ENCODE measurements at places on chromosomes 1 and 21.
A peak's percentile ranks its signal among the peaks of the same experiment; 100 is the strongest.

- H3K4me3 ChIP-seq: peak overlapping the region; percentile 67
- H3K4me1 ChIP-seq: peaks cover 16% of the 10 kb centered on the region
- H3K36me3 ChIP-seq: no peaks in the 10 kb centered on the region
- no peak overlapping the region for H3K27ac ChIP-seq
These were observed 696 bp downstream of the TGFB2 start for GRCh38 chr1:218345673-218346390.

DNA sequence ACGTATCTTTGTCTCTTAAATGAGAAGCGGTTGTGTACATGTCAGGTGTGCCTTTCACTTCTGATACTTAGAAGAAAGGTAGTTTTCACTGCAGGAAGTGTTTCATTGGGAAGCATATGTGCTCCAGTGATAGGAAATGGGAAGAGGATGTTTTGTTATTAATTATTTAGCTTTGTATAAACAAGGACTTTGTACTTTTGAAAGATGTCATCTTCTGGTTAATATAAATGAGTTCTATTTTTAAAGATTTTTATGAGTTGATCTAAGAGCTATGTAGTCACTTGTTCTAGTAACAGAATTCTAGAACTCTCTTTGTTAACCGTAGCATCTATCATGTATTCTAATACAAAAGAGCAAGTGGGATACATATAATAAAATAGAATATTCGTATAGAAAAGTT, 130.5 kb downstream of the RASAL2 start:
- no peaks in the 10 kb centered on the region for H3K36me3 ChIP-seq
- H3K4me1 ChIP-seq: peaks cover 1% of the 10 kb centered on the region
- no peak overlapping the region for H3K27ac ChIP-seq
- no peak overlapping the region for H3K4me3 ChIP-seq
- no peaks in the 10 kb centered on the region for H3K27me3 ChIP-seq

DNA sequence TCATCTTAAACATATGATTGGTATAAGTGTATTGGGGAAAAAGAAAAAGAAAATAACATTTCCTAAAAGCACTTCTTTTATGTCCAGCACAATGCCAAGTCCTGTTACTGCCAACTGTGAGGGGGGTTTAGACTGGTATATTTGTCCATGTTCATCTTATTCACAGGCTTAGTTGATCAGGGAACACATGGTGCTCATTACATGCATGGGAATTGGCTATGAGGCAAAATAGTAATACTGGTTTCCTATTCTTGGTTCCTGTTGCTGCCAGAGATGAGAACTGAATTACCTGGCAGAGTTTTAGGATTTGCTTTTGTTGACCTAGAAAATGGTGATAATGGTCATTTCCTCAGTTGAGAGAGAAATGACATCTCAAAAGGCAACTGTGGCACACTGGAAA, 398.8 kb downstream of the DUSP10 start:
- H3K27ac ChIP-seq: no peak overlapping the region
- no peak for DNase-seq
- no peaks in the 10 kb centered on the region for H3K36me3 ChIP-seq
- peaks cover 2% of the 10 kb centered on the region for H3K27me3 ChIP-seq
- no peak overlapping the region for H3K4me3 ChIP-seq

DNA sequence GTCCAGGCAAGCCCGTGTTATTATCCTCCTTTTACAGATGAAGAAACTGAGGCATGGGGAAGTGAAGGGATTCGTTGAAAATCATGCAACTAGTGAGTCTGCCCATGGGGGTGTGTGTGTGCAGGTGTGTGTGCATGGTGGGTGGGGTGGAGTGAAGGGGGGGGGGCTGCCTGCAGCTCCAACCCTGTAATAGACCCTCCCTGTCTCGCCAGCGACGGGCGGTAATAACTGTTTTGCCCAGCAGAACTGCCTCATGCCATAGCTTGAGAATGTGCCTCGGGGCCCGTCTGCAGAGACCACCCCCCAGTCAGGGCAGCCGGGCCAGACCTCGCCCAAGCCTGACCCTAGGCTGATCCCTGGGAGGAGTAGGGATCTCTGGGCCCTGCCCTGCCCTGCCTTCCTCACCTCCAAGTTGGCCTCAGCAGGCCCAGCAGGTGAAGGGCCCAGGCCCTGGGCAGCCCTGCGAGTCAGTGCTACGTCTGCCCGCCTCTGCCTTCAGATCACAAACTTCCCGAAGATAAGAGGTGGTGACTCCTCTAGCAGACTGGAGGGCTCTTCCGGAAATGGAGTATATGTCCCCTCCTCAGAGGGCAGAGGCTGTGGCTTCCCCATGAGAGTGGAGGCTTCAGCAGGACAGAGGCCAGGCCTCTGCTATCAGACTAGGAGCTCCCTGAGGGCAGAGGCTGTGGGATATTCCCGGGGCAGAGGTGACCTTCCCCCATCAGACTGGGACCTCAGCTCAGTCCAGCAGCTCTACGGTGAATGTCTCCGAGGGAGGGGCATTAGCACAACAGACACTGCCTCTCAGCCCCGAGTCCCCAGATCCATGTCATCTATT, 15.7 kb upstream of the EPHA2 start:
- peaks cover 16% of the 10 kb centered on the region for H3K27me3 ChIP-seq
- no peak overlapping the region for H3K4me3 ChIP-seq
- H3K36me3 ChIP-seq: no peaks in the 10 kb centered on the region

- H3K4me3 ChIP-seq: peak overlapping the region; percentile 49
- H3K36me3 ChIP-seq: peaks cover 87% of the 10 kb centered on the region
- H3K27ac ChIP-seq: peak overlapping the region; percentile 100
- no peaks in the 10 kb centered on the region for H3K27me3 ChIP-seq
These were observed 15.8 kb downstream of the CD2 start for GRCh38 chr1:116769994-116770393.

DNA sequence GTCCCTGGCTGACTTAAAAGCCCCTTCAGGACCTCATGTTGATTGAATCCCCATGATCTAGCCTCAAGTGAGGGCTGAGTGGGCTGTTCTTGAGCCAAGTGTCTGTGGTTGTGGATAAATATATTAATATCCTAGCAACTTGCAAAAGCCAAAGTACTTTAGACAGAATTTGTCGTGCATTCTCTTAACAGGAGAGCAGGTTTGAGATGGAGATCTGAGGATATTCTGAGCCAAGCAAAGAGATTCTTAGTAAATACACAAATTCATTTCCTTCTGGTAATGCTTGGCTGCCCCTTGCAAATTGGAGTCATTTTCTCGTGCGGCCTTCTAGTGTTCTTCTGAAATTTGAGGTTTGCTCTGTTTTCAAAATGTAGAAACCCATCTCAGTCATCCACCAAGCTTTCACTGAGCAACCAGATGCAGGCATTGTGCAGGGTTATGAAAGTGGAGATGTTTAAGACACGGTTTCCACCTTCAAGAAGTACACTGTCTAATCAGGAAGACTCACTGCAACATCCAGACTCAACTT, 242.1 kb upstream of the JUN start:
- peaks cover 16% of the 10 kb centered on the region for H3K4me1 ChIP-seq
- DNase-seq: no peak
- H3K27me3 ChIP-seq: no peaks in the 10 kb centered on the region

- H3K27ac ChIP-seq: no peak overlapping the region
- H3K27me3 ChIP-seq: peaks cover 29% of the 10 kb centered on the region
- H3K4me3 ChIP-seq: peak overlapping the region; percentile 66
These were observed 32.1 kb downstream of the HSD17B7 start for GRCh38 chr1:162822391-162823200.

GRCh38 chr1:223022641-223023473, 120.2 kb downstream of the TLR5 start:
- H3K36me3 ChIP-seq: no peaks in the 10 kb centered on the region
- no peak overlapping the region for H3K27ac ChIP-seq
- no peak for DNase-seq
- no peaks in the 10 kb centered on the region for H3K27me3 ChIP-seq
- H3K4me3 ChIP-seq: no peak overlapping the region

GRCh38 chr1:227428803-227429202, 110.5 kb upstream of the CDC42BPA start:
- peaks cover 4% of the 10 kb centered on the region for H3K4me1 ChIP-seq
- H3K27ac ChIP-seq: no peak overlapping the region
- H3K27me3 ChIP-seq: no peaks in the 10 kb centered on the region
- DNase-seq: no peak

DNA sequence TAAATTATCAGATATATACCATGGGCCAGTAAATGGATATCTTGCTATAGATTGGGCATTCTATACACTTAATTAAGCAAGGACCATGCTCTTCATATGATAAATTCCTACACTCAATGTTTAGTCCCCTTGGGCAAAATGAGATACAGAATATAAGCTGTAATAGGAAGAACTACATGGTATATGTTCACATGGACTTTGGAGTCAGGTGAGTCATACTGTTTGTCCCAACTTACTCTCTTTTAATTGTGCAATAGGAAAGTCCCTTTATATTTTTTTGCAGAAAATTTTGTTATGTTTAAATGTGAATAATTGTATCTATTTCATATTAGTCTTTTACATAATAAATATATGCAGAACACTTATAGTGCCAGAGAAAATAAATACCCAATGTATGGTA, 820.2 kb upstream of the ADAMTS5 start:
- H3K27me3 ChIP-seq: no peaks in the 10 kb centered on the region
- no peaks in the 10 kb centered on the region for H3K36me3 ChIP-seq
- H3K27ac ChIP-seq: no peak overlapping the region
- no peak overlapping the region for H3K4me3 ChIP-seq
- DNase-seq: no peak
- no peaks in the 10 kb centered on the region for H3K4me1 ChIP-seq

DNA sequence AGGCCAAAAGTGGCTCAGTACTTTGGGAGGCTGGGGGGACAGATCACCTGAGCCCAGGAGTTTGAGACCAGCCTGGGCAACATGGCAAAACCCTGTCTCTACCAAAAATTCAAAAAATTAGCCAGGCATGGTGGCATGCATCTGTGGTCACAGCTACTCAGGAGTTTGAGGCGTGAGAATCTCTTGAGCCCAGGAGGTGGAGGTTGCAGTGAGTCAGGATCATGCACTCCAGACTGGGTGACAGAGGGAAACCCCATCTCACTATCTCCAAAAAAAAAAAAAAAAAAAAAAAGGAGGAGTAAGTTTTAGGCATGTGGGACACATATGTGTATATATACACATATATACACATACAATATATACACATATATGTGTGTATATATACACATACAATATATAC, 165.3 kb upstream of the DPYD start:
- H3K27ac ChIP-seq: no peak overlapping the region
- H3K4me1 ChIP-seq: no peaks in the 10 kb centered on the region
- H3K4me3 ChIP-seq: no peak overlapping the region
- DNase-seq: no peak
- no peaks in the 10 kb centered on the region for H3K27me3 ChIP-seq
- H3K36me3 ChIP-seq: no peaks in the 10 kb centered on the region

DNA sequence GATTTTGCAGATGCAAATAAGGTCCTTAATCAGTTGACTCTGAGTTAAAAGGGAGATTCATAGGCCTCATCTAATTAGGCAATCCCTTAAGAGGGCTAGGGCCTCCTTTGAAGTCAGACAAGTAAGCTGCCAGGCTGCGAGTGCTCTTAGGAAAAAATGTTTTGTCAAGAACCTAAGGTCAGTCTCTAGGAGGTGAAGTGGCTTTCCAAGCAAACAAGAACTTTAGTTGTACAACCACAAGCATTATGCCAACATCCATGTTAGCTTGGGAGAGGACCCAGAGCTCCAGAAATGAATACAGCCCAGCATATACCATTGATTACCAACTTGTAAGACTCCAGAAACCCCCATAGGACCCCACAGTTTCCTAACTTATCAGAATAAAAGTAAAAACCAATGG, 1366.2 kb downstream of the PLA2G4A start:
- H3K4me3 ChIP-seq: no peak overlapping the region
- no peaks in the 10 kb centered on the region for H3K36me3 ChIP-seq
- H3K27ac ChIP-seq: no peak overlapping the region
- no peaks in the 10 kb centered on the region for H3K4me1 ChIP-seq

DNA sequence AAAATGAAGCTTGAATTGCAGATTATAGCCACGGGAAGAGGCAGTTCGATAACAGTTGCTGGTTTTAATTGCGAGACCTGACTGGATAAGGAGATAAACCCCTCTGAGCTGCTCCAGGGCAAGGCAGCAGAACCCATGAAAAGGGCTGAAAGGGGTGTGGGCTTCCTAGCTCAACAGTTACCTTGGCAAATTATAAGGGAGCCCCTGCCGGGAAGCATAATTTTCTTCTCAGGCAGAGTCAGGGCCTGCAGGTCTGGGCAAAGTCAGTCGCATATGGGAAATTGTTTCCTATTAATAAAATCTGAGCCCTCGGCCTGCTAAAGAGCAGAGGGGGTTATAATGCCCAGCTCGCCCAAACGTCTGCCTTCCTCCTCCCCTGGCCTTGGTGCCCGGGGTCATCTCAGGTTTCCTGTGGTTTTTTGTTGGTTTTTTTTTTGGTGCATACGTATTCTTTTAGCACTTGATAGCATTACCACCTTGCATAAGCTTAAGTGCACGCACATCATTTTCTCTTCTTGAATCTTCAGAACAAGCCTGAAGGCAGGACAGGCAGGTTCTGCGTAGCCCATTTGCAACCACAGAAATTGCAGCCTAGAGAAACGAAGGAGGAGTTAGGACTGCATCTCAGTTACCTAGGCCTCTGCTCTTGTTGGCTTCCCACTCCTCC, 33.9 kb upstream of the SELENON start:
- no peak overlapping the region for H3K4me3 ChIP-seq
- H3K4me1 ChIP-seq: peaks cover 3% of the 10 kb centered on the region

DNA sequence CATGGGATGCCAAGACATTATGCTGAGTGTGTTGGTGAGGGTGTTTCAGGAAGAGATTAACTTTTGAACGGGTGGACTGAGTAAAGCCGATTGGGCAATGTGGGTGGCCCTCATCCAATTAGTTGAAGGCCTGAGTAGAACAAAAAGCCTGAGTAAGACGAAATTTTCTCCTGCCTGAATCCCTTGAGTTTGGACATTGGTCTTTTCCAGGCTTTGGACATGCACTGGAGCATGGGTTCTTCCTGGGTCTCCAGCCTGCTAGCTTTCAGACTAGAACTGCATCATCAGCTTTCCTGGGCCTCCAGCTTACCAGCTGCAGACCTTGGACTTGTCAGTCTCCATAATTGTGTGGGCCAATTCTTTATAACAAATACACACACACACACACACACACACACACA, 63.6 kb downstream of the NIBAN1 start:
- H3K27ac ChIP-seq: no peak overlapping the region
- peaks cover 3% of the 10 kb centered on the region for H3K27me3 ChIP-seq
- H3K36me3 ChIP-seq: no peaks in the 10 kb centered on the region

DNA sequence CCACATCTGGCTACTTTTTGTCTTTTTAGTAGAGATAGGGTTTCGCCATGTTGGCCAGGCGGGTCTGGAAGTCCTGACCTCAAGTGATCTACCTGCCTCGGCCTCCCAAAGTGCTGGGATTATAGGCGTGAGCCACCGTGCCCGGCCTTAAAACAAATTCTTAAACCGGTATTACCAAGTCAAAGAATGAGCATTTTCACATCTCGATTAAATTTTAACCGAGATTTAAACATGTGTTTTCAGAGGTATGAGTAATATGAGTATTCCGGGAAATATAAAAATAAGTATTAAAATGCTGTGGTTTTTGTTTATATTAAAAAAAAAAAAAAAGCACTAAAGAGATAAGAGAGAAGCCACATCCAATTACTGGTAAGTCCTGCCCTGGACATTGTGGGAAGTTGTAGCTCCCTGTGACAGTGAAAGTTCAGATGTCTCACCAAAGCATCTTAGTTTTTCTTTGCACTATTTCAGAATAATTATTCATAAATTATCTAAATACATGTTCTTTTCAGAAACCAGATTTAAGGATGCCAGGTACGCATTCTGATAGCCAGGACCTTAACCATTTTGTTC, 24.9 kb downstream of the ZNF281 start:
- no peak for DNase-seq
- no peak overlapping the region for H3K27ac ChIP-seq
- H3K4me3 ChIP-seq: no peak overlapping the region
- H3K36me3 ChIP-seq: no peaks in the 10 kb centered on the region
- no peaks in the 10 kb centered on the region for H3K27me3 ChIP-seq
- peaks cover 6% of the 10 kb centered on the region for H3K4me1 ChIP-seq

- no peak overlapping the region for H3K4me3 ChIP-seq
- H3K27ac ChIP-seq: no peak overlapping the region
- no peak for DNase-seq
- no peaks in the 10 kb centered on the region for H3K36me3 ChIP-seq
These were observed 74.6 kb downstream of the CRB1 start for GRCh38 chr1:197342669-197343068.

Measured in activated T-helper 2 cell treated with anti-CD3 and anti-CD28 coated beads, Interferon-gamma antibody, Interleukin-2, Interleukin-4, amounts not matched to agents 10 μg/mL and 5 μg/mL and 100 μg/mL, durations not matched to agents 14 hours and 24 hours and 36 hours (primary cell).